Lung (tissue), 17 donors: ENCODE measurements at places on chromosomes 6 and 20. TPM values are rescaled to one million over a fixed set of nuclear protein-coding genes. Genes with fewer than 3 reads are reported as not detected.

DNA sequence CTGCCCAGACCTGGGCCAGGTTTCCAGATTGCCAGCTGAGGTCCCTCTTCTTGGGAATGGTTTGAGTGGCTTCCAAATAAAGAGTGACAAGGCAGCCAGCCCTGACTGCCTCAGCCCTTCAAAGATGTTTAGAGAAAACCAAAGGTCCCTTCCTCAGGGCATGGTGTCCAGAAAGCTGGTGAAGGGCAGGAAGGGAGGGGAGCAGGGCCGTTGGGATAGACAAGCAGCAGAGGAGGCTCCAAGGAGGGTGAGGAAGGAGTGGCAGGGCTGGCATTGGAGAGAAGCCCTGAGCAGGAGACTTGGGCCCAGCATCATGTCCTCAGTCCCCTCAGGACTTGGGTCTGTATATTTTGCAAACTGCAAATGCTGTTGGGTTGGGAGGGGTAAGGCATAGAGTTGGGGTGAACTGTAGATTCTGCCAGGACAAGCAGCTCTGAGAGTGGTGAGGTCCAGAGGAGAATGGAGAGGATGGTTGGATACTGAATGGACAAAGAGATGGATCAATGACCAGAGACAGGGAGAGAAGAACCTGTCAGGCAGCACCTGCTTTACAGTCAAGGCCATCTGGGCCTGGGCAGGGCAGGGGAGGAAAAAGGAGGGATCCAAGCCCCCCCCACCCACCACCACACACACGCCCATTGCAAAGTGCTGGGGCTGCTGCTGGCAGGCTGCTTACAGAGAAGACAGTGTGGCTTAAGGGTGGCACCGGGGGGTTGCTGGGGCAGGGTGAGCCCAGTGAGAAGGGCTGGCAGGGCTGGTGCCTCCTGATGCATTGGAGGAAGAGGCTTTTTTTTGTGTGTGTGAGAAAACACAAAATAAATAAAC, 5.5 kb upstream of the DSN1 start:
- H3K4me1 ChIP-seq, result peaks cover 15% of the 10 kb centered on the region
- peaks cover 2% of the 10 kb centered on the region for H3K36me3 ChIP-seq
- H3K4me3 ChIP-seq, result no peak overlapping the region
- DNase-seq, result no peak

DEFB124 gene
- not detected for total RNA-seq

SOX4 gene
- 61.4 TPM for total RNA-seq

CTAGE9 gene
- not detected for total RNA-seq

FOXA2 gene
- total RNA-seq, result 10.4 TPM

DNA sequence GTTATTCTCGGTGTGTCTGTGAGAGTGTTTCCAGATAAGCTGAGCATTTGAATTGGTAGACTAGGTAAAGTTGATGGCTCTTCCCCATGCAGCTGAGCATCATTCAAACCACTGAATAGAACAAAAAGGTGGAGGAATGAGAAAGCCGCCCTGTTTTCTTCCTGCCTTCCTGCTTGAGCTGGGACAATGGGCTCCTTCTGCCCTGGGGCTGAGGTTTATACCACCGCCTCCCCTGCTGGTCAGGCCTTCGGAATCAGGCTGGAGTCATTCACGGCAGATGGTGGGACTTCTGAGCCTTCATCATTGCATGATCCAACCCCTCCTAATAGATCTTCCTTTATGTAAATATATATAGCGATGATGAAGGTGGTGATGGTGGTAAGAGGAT, 124.9 kb downstream of the ANKRD60 start:
- no peak overlapping the region for H3K27ac ChIP-seq
- no peak for DNase-seq
- H3K27me3 ChIP-seq, result no peaks in the 10 kb centered on the region
- no peaks in the 10 kb centered on the region for H3K36me3 ChIP-seq
- H3K4me3 ChIP-seq, result no peak overlapping the region

- no peak for DNase-seq
- H3K27me3 ChIP-seq, result no peaks in the 10 kb centered on the region
- peak overlapping the region; percentile 62 for H3K27ac ChIP-seq
- no peaks in the 10 kb centered on the region for H3K4me1 ChIP-seq
- no peak overlapping the region for H3K4me3 ChIP-seq
These were observed 69.9 kb downstream of the PPP1R14C start for GRCh38 chr6:150212778-150213177.

- H3K4me1 ChIP-seq, result no peaks in the 10 kb centered on the region
- H3K27ac ChIP-seq, result peak overlapping the region; percentile 96
These were observed 303 bp downstream of the ILRUN start for GRCh38 chr6:34696189-34696738.

GRCh38 chr20:33657704-33658095, 4.4 kb upstream of the C20orf144 start:
- DNase-seq, result no peak
- H3K4me3 ChIP-seq, result no peak overlapping the region
- no peaks in the 10 kb centered on the region for H3K27me3 ChIP-seq
- no peaks in the 10 kb centered on the region for H3K4me1 ChIP-seq
- H3K36me3 ChIP-seq, result peaks cover 3% of the 10 kb centered on the region

MAVS gene
- 17.8 TPM for total RNA-seq

DNA sequence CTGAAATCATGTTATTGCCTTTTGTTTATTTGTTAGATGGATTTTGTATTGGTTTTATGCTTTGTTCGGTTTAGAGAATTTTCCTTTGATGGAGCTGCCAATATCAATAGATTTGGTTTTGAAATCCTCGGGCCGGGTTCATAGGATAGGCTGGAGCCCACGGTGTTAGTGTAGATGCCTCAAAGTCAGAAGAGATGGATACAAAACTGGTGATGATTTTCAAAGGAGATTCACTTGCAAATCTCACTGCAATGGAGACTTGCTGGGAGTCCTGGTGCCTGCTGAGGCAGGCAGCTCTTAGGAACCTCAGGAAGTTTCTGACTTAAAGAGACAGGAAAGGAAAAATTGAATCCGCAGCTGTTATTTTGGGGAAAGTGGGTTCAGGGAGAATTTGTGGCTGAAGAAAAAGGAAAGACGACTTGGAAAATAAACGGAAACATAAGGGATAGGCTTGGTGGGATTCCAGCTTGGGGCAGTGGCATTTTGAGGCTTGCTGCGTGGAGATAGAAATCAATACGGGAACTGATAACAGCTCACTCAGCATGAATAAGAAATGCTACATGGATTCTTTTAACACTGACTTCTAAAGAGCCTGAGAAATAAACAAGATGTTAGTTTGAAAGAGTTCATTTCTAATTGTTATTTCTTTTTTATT, 241.6 kb downstream of the PHACTR1 start:
- peak overlapping the region; percentile 60 for H3K27ac ChIP-seq
- peak; percentile 29 for DNase-seq
- H3K4me1 ChIP-seq, result no peaks in the 10 kb centered on the region
- H3K27me3 ChIP-seq, result no peaks in the 10 kb centered on the region
- no peaks in the 10 kb centered on the region for H3K36me3 ChIP-seq

- no peaks in the 10 kb centered on the region for H3K4me1 ChIP-seq
- H3K4me3 ChIP-seq, result no peak overlapping the region
- no peaks in the 10 kb centered on the region for H3K36me3 ChIP-seq
These were observed 6.9 kb downstream of the PHACTR3 start for GRCh38 chr20:59611286-59611685.

GRCh38 chr6:128474481-128474880, 45.9 kb downstream of the PTPRK start:
- peaks cover 25% of the 10 kb centered on the region for H3K4me1 ChIP-seq
- no peaks in the 10 kb centered on the region for H3K36me3 ChIP-seq
- no peaks in the 10 kb centered on the region for H3K27me3 ChIP-seq

RBM38 gene
- 38.6 TPM for total RNA-seq

SAPCD1 gene
- 1.7 TPM for total RNA-seq

- no peaks in the 10 kb centered on the region for H3K36me3 ChIP-seq
- no peak overlapping the region for H3K27ac ChIP-seq
- H3K4me3 ChIP-seq, result no peak overlapping the region
These were observed 300.9 kb downstream of the DHX35 start for GRCh38 chr20:39263076-39263475.

GRCh38 chr20:56433880-56434255, 21.8 kb downstream of the CASS4 start:
- DNase-seq, result peak; percentile 91
- H3K27me3 ChIP-seq, result no peaks in the 10 kb centered on the region
- H3K27ac ChIP-seq, result no peak overlapping the region
- no peak overlapping the region for H3K4me3 ChIP-seq
- H3K4me1 ChIP-seq, result no peaks in the 10 kb centered on the region

- no peaks in the 10 kb centered on the region for H3K27me3 ChIP-seq
- H3K27ac ChIP-seq, result peak overlapping the region; percentile 45
- no peaks in the 10 kb centered on the region for H3K4me1 ChIP-seq
- H3K36me3 ChIP-seq, result no peaks in the 10 kb centered on the region
- no peak overlapping the region for H3K4me3 ChIP-seq
These were observed 19.1 kb downstream of the TGM3 start for GRCh38 chr20:2314759-2315439.

LINC00237 gene
- total RNA-seq, result not detected

- no peak overlapping the region for H3K27ac ChIP-seq
- H3K36me3 ChIP-seq, result no peaks in the 10 kb centered on the region
- DNase-seq, result no peak
- H3K27me3 ChIP-seq, result no peaks in the 10 kb centered on the region
These were observed 62.9 kb upstream of the HBS1L start for GRCh38 chr6:135117413-135117968.

DNA sequence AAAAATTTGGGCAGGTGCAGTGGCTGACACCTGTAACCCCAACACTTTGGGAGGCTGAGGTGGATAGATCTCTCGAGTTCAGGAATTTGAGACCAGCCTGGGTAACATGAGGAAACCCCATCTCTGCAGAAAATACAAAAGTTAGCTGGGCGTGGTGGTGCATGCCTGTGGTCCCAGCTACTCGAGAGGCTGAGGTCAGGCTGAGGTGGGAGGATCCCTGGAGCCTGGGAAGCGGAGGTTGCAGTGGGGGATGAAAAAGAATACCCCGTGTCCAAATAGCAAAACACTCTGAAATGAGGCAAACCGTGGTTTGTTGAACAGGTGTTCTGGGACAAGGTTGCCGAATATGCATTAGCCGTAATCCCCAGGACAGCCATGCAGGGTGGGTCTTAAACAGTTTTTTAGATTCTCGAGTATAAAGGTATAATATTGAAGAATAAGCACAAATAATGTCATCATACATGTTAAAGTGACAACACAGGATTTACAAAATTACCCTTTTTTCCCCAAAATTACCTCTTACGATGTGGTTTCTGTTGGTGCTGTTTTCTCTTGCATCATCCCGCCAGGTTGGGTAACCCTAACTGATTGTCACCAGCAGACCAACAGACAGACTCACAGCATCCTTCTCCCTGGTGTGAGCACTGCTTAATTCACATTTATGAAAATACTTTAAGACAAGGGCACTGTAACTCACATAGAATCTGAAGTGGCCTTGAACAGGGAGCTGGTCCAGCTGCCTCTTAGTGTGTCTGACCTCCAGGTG, 9.1 kb downstream of the DNAJC5 start:
- no peak for DNase-seq
- H3K27me3 ChIP-seq, result no peaks in the 10 kb centered on the region
- H3K4me1 ChIP-seq, result no peaks in the 10 kb centered on the region
- H3K4me3 ChIP-seq, result no peak overlapping the region
- no peak overlapping the region for H3K27ac ChIP-seq

HLA-F gene
- 76.2 TPM for total RNA-seq

KIAA1755 gene
- total RNA-seq, result 2.0 TPM

DNA sequence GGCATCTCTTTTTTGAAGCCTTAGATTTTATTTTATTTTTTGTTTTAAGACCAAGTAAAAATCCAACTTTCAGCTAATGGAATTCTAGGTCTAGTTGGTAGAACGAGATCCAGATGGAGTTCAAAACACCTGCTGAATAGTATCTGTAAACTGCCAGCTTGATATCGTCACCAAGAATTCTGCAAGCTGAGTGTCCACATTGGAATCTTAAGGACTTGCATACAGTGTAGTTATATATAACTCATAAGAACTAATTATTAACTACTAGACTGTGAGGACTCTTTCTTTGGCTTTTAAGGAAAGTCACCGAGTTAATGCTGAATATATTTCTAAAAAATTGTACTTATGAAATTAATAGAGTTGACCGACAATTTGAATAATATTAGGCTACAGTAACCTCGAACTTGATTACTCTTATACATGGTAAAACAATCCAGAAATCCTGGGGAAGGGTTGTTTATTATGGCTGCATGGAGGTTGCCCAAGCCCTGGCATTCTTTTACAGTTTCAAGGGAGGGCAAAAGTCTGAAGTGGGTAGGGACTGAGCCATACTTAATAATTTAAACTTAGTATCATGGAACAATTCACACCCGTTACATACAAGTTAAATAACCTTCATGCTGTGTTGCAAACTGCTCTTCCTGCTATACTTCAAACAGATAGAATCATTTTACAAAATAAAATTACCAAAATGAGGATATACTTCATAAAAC, 553.9 kb downstream of the PTPRT start:
- H3K4me1 ChIP-seq, result no peaks in the 10 kb centered on the region
- no peaks in the 10 kb centered on the region for H3K36me3 ChIP-seq
- no peak overlapping the region for H3K4me3 ChIP-seq

DNA sequence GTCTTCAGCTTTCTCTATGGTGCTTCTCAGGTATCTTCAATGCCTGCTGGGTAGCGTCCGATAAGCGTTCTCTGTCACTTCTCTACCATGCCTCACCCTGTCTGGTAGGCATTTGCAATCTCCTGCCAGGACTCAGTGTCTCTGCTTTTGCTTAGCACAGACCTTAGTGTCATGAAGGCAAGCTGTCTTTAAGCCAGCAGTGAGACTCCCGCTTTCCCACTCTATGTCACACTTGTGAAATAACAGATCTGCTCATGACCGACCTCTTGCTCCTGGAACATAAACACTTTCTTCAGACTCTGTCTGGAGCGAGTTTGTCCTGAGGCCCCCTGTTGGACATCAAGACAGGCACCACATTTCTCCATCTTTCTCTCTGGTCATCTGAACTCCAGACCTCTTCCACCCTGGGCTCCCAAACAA, 17.0 kb downstream of the ADGRB3 start:
- DNase-seq, result peak; percentile 69
- H3K36me3 ChIP-seq, result no peaks in the 10 kb centered on the region
- H3K27ac ChIP-seq, result no peak overlapping the region

SLC4A11 gene
- 0.40 TPM for total RNA-seq

- H3K27me3 ChIP-seq, result no peaks in the 10 kb centered on the region
- H3K36me3 ChIP-seq, result no peaks in the 10 kb centered on the region
These were observed 224.8 kb downstream of the TFAP2A start for GRCh38 chr6:10190042-10190441.

TSBP1 gene
- total RNA-seq, result not detected

DCBLD1 gene
- 38.1 TPM for total RNA-seq

CASS4 gene
- 30.7 TPM for total RNA-seq

TP53TG5 gene
- not detected for total RNA-seq

DNA sequence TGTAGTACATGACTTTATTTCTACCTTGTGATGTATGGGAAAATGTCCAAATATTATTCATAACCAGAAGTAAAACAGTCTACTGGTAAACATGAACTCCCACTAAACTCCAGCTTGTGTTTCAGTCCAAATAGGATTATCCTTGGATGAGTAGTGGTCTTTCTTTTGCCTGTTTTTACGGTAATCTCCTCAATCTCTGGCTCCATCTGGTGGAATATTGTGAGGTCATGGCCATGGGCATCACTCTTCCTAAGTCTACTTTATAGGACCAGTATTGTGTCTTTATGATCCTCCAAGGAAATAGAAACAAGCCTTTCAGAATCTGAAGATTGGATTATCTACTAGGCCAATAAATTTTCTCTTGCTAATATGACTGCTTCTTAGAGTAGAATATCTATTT, 505.0 kb downstream of the BMP2 start:
- H3K4me3 ChIP-seq, result no peak overlapping the region
- no peak overlapping the region for H3K27ac ChIP-seq
- DNase-seq, result peak; percentile 61
- no peaks in the 10 kb centered on the region for H3K27me3 ChIP-seq
- no peaks in the 10 kb centered on the region for H3K4me1 ChIP-seq

GRCh38 chr6:28124350-28124970, at the start of gene ZSCAN16:
ZSCAN16 (plus strand) TSS chr6:28124609; CDS start chr6:28125444, 835 bp downstream.
- H3K4me3 ChIP-seq, result peak within 1 kb of the TSS; percentile 65
- peaks cover 21% of the 10 kb centered on the region for H3K36me3 ChIP-seq
- no peaks in the 10 kb centered on the region for H3K27me3 ChIP-seq
- peak; percentile 90 for DNase-seq

CABLES2 gene
- total RNA-seq, result 4.4 TPM

LY86 gene
- total RNA-seq, result 9.5 TPM
